Right ventricle myocardium inferior (tissue), 1 donor: ENCODE measurements at places on chromosomes 4 and X. TPM values are rescaled to one million over a fixed set of nuclear protein-coding genes. Genes with fewer than 3 reads are reported as not detected.

The SYN1 gene
- total RNA-seq = 11.1 TPM

DNA sequence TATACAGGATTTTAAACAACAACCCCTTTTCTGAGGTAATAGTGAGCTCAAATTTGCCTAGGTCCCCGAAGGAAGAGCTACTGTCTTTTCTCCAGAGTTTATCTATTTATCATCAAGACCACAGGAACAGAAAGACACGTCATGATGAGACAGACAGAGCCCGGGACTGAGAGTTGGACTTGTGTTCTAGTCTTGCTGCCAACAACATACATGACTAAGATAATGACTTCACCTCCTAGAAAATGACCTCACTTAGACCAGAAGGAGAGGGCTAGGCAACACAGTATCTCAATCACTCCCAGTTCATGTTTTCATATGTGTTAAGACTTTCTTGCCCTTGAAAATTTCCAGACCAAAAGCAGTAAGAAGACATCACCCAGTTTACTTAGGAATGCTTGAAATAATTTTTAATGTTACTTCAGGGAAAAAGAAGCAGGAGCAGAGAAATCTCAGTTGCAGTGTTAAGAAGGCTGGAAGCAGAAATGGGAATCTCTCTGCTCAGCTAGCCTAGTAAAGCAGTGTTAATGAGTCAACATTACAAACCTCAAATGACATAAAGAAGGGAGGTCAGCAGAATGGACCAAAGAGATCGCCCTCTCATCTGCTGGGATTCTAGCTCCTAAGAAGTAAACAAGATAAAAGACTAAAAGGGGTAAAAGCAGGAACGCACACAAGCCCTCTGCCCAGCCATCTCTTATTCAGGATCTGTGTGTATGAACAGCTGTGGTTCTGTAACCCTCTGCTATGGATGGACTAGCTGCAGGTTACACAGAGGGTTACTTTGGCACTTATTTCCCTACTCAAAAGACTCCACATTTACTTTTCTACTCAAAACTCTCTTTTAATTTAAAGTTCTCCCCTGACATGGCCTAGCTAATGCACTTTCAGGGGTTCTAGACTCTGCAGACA lies 24.8 kb downstream of the PDGFC start:
- DNase-seq = no peak

- DNase-seq = no peak
Observed at GRCh38 chr4:105277702-105278101, 131.0 kb downstream of the TET2 start.

The OPN1MW gene
- total RNA-seq = not detected

The DGAT2L6 gene
- total RNA-seq = not detected

The PLRG1 gene
- 36.2 TPM for total RNA-seq

- DNase-seq = no peak
Observed at GRCh38 chrX:9923357-9923756, 43.8 kb upstream of the CLDN34 start.

DNA sequence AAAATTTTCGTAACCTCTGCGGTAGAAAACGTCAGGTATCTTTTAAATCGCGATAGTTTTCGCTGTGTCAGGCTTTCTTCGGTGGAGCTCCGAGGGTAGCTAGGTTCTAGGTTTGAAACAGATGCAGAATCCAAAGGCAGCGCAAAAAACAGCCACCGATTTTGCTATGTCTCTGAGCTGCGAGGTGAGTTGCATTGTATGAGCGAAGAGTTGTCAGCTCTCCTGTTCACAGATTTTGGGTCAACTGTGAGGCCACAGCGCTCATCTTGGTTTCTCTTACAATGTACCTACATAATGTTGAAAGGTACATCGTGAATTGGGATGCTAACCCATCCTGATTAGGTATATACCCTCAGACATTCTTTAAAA lies 486 bp downstream of the CLCN3 start:
- DNase-seq = no peak

The RNF150 gene
- 56.1 TPM for total RNA-seq

The MBTPS2 gene
- 8.3 TPM for total RNA-seq

DNA sequence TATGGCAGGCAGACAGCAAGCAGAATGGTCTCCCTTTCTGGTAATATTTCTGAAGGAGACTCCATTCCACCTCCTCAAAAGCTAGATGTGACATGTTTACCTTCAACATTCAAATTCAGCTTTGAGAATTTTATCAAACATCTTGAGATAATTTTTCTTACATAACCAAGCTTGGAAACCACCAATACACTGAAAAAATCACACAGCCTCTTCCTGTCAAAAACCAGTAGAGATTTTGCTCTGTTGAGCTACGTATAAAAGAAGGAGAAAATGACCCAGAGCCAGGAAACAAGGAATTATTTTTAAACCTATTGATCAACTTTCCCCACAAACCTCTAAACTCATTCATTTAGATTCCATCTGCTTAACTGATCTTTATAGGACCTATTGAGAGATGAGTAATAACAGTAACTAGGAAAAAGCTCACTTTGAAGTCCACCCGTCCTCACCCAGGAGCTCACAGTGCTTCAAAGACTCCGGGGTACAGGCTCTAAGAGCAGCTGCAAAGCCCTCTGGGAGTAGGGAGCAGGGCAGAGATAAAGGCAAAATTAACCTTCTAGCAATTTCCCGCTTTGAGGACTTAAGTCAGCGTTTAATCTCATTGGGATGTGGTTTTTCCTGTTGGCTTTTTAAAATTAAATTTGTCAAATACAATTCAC lies 318.2 kb upstream of the RASGEF1B start:
- no peak for DNase-seq

GRCh38 chr4:111502626-111503025 lies 642.6 kb upstream of the FAM241A start:
- no peak for DNase-seq

The KCND1 gene
- total RNA-seq = 0.68 TPM

The STPG2 gene
- 0.43 TPM for total RNA-seq

- DNase-seq = no peak
Observed at GRCh38 chrX:69229436-69229835, 64.2 kb upstream of the PJA1 start.

The PRDM8 gene
- total RNA-seq = 1.2 TPM

- DNase-seq = no peak
Observed at GRCh38 chr4:87915621-87916020, 59.9 kb upstream of the SPP1 start.

The NUDT10 gene
- total RNA-seq = 0.19 TPM

The PPBP gene
- total RNA-seq = 0.35 TPM

DNA sequence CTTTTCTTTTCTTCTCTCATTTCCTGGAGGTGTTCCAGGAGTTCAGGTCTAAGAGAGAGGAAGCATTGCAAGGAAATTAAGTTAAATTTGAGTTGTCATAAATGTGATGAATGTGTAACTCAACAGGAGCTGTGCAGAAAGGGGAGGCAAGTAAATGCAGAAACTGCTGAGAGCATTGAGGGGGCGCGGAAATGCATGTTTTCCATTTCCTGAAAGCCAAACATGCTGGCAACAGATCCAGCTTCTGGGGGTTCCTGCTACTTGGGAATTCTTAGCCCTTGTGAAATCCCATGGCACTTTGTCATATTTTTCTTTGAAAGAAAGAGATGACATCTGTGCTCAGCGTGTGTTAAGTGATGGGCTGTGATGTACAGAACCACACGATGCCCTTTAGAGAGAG lies 33.8 kb upstream of the NAP1L5 start:
- no peak for DNase-seq

DNA sequence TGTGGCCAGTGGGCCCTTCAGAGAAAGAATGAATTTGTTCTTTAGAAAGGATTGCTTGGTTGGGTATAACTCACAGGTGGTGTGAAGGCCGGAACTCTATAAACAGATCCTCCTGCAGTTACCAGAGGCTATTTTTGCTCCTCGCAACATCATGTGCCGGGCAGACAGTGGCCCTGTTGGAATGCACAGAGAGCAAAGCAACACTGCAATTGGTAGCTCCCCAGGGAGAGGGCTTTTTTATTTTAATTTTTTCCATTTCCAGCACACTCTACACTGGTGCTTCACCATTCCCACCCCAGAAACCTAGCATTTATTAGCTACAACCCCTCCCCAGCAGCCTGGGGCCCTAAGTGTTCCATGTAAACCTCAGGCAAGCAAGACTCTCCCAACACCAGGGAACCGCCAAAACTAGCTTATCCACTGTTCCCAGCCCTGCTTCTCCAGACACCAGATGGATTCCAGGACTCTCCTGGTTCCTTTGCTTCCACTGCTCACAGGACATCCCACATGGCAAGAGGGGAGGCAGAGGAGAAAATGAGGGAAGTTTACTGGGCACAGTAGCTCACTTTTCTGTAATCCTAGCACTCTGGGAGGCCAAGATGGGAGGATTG lies 75.1 kb upstream of the TMEM164 start:
- DNase-seq = no peak

- no peak for DNase-seq
Observed at GRCh38 chr4:98468709-98469108, 189.7 kb downstream of the TSPAN5 start.

- no peak for DNase-seq
Observed at GRCh38 chrX:39650768-39651347, 446.9 kb downstream of the BCOR start.

DNA sequence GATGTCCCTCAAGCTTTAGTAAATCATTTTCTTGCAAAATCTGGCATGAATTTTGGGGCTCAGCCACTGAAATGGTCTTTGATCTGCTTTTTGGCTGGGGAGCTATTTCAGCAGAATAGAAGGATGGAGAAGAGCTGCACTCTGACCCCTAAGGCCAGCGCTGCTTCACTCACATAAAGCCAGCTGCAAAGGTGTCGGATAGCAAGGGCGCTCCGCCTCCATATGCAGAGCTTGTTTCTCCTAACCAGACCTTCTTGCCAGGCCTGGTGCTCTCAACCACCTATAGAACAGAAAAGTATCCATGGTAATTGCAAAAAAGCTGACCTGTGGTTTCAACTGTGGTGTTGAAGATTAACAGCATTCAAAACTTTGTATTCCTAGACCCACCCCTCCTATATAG lies 24.1 kb upstream of the COQ2 start:
- no peak for DNase-seq

DNA sequence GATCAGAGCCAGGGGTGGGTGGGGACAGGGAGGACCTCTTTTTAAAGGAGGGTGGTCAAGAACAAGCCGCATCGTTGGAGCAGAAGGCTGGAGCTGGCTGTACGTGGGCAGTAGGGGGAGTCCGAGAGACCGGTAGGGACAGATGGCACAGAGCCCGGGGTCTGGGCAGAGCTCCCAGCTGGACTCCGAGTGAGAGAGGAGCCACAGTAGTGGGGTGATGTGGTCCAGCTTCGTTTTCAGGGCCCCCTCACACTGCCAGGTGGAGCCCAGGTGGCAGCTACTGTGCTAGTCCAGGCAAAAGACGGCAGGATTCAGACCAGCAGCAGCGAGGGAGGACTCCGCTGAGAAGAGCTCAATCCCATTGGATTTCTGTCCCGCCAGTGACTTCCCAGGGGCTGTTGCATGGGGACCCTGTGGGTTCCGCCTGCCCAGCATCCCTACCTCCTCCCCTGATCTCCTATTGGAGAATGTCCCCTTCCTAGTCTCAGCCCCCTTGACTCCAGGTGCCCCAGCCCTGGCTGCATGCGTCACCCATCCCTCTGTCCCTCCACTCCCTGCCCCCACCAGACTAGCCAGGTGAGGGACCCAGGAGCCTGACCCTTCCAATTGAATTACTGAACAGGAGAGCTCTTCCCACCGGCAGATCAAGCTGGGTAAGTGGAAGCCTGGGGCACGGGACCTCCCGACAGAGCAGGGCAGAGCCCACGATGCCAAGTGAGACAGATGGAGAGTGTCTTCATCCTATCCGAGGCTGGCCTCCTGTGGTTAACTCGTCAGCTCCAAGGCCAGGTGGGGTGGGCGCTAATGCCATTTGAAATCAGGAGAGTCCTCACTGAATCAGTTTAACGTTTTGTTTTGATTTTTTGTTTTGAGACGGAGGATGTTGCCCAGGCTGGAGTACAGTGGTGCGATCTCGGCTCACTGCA lies 2.9 kb downstream of the ARHGAP4 start:
- peak; percentile 89 for DNase-seq

DNA sequence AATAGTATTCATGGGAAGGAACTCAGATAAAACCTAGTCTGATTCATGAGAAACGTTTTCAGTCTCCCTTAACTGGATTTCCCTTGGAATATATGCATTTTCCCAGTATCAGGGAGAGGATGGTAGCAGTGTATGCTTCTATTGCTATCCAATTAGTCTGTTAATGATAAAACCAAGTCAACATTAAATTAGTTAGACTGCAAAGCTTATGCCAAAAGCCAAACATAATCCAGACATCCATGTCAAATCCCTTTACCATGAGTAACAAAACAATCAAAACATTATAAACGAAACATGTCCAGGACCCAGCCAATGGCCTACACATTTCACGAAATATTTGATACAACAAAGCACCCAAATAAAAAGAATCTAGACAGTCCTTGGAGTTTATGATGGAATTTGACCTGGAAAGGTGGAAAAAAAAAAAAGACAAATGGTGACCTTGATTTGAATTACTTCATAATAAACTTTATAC lies 34.5 kb upstream of the VEGFD start:
- no peak for DNase-seq

DNA sequence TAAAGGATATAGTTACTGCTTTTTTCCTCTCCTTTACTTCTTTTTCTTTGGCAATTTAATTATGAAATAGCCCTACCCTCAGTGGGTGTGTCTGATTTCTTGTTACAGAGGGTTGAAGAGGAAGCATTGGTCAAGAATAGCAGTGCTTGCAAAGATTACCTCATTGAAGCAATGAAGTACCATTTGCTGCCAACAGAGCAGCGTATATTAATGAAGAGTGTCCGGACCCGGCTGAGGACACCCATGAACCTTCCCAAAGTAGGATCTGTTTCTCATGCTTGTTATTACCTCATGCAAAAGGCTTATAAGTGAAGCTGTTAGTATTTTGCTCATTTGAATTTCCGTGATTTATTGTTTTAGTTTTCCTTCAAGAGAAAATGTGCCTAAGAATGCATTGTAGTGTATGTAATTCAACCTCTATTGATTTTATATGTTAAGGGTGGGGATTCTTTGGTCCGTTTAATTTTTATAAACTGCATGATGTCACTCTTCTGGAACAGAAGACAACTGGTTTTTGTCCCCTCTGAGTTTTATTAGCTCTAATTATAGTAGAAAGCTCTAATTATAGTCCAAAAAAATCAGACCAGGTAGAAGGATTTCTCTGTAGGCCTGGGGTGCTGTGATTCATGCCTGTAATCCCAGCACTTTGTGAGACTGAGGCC lies 27.9 kb upstream of the MSMO1 start:
- DNase-seq = no peak

The TMPRSS11E gene
- total RNA-seq = not detected

DNA sequence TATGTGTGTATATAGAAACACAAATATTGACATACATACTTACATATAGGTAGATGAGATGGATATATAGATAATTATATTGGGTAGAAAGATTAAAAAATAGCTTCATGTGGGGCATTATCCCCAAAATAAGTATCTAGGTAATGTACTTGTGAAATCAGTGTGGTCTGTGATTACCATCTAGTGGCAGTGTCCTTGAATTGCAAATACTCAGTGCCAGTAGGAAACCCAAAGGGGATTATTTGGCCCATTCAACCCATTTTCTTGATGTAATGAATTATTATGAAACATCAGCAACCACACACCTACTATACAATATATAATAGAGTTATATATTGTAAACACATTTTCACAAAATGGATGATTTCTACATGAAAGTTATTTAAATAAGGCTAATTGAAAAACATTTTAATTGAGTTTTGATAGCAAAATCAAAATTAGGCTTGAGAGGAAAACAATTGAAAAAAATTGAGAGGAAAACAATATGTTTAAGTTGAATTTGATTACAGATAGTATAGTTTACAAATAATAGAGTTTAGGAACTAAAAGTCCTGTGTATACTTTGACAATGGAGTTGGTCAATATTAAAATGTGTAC lies 389.4 kb downstream of the GALNTL6 start:
- no peak for DNase-seq

The TRIM61 gene
- total RNA-seq = 2.2 TPM
